T-cell (primary cell): ENCODE measurements at places on chromosomes 5 and 9.

GRCh38 chr5:18051953-18052352 lies 417.7 kb downstream of the TAF11L14 start:
- DNase-seq = no peak

GRCh38 chr5:140111859-140112551 lies 1.9 kb upstream of the PURA start:
- no peak for DNase-seq

DNA sequence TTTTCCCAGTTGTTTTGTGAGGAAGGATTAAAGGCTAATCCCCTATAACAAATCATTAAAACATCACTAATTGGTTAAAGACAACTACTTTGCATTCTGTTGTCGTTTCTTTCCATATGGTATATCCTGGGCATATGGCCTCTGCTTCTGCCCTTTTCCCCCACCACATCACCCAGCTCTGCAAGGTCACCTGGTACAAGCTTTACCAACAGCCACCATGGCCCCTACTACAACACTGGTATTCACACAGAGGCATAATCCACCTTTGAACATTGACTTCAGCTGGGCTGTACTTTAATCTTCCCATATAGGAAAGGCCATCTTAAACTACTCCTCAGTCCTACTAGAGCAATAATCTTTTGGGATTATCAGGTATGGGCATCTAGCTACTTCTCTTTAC lies 866.1 kb downstream of the TLE4 start:
- DNase-seq = no peak

DNA sequence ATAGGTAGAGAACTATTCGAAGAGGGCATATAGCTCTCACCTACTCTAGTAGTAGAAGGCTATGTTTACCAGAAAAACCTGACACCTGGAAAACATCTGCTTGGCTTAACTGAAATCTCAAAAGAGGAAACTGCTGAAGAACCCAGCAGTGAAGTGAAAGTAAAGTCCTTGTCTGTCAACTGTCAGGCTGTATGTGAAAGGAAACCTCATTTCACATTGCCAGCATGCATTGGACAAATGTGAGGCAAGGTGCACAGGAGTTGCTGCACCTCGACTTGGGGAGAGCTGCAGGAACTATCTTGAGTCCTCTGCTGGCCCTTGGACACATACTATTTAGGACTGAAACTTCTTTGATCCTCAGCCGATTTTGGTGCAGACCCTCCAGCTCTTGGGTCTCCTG lies 53.3 kb downstream of the NREP start:
- DNase-seq = no peak

GRCh38 chr9:106112935-106113334 lies 418.6 kb downstream of the TMEM38B start:
- no peak for DNase-seq

DNA sequence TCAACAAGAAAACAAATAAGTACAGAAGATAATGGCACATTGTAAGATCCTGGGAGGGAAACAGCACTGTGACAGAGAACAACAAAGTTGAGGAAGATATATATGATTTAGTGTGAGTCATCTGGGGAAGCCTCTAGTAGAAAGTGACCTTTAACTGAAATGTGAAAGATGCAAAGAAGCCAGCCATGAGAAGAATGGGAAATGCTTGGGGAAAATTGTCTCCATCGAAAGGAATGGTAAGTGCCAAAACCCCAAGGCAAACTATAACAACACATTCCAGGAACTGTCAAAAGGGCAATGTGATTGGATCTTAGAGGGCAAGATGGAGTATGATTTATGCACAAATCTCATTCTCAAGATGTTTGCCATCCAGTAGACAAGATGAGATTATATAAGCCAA lies 537.8 kb upstream of the BRINP1 start:
- DNase-seq = no peak

DNA sequence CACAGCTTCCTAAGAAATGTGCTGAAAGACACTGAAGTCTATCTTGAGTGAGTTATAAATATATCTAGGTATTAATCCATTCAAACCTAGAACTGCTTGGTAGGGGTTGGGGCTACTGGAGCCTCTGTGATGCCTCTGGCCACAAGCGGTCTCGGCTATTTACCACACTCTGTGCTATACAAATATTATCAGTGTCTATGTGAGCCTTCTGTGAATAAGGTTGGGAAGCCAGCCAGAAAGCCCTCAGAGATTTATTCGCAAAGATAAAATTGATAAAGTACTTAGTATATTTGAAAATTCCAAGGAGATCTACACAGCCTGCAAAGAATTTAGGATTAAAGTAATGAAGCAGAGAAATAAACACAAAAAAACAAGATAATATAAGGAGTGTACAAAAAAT lies 41.4 kb downstream of the LIFR start:
- DNase-seq = no peak

DNA sequence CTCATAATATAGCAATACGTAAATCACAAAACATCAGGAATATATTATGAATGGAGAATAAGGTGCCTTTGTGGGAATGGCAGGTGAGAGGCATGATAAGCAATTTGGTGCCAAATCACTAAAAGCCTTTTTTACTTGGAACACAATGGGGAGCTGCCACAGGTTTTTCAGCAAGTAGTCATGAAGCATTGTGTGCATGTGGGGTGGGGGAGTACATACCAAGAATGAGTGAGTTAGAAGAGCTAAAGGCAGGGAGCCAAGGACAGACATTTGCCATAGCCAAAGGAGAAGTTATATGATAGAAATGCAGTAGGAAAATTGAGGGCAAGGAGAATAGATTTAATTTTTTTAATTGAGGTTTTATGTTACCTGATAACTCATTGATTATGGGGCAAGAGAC lies 445.0 kb upstream of the SMC2 start:
- no peak for DNase-seq

DNA sequence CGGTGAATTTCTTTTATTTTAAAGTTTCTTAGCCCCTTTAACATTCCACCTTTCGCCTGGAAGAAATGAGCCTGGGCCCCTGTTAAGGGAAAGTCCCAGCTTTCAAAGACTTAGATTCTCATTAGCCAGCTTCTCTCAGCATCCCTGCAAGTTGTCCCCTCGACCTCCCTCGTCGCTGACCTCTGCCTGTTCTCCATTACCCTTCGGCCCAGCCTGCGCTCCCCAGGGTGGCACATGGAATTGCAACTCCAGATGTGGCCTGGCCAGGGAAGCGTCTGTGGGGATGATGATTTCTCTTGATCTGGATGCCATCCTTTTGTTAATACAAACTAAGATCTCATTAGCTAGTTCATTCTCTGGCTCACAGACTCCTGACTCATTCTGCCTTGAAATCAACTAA lies 43.4 kb upstream of the FANCC start:
- DNase-seq = no peak

DNA sequence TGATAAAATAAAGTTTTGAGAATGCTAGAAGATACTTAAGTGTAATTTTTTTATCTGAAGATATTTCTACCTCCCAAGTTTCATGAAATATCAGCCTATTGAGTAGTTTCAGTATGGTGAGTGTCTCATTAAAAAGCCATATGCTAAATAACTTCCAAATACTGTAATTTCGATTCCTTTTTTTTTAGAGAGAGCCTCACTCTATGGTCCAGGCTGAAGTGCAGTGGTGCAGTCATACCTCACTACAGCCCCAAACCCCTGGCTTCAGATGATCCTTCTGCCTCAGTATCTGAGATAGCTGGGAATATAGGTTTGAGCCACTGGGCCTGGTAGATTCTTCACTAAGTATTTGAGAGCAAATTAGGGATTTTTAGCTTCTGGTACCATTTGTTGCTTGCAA lies 24.5 kb downstream of the CDC42SE2 start:
- DNase-seq = no peak

DNA sequence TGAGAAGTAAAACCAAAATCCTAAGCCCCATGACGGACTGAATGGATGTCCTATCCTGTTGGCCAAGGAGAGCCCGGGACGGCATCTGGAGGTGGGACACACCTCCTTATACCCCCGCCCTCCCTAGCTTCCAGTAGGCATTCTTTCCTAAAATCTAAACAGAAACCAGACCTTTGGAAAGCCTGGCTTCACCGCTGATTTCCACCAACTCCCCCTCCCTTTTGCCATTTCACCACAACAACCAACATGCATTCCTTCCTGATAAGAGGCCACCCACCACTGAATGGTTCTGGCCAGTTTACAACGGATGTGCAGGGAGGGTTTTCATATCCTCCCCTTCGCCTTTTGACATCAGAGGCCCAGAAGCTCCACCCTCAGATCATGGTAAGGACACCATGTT lies 9.2 kb upstream of the RARS1 start:
- DNase-seq = no peak

- peak; percentile 15 for DNase-seq
Measured at GRCh38 chr9:136719195-136719880, 7.0 kb downstream of the DIPK1B start.

DNA sequence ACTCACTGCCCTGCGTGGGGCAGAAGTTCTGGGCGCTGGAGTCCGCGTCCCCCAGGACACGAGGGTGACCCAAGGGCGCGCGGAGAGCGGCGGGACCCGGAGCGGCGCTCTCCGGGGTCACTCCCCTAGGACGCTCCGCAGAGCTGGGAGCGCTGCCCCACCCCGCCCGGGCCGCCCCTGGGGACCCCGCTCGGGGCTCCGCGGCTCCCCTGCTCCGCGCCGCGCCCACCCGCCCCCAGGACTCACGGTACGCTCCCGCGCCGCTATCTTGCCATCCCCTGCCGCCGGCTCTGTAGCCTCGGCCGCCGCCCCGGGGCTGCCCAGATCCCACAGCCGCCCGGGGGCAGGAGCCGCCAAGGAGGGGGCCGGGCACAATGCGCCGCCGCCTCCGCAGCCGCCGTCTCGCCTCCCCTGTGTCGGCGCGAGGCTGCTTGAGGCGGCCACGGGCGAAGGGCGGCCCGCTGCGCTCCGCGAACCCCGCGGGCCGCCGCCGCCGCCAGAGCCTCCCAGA lies 303 bp downstream of the LIFR start:
- no peak for DNase-seq

DNA sequence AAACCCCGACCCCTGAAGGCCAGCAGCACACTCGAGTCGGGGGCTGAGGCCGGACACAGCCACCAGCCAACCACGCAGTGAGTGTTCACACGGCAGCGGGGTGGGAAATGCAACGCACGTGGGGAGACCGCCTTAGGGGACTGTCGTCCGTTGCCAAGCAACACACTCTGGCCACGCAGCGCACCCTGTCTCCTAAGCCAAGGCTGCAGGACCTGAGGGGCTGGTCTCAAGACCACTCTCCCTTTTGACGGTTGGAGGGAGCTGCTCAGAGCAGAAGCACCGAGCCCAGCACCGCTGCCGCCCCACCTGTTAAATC lies 7.5 kb downstream of the BRD9 start:
- no peak for DNase-seq

DNA sequence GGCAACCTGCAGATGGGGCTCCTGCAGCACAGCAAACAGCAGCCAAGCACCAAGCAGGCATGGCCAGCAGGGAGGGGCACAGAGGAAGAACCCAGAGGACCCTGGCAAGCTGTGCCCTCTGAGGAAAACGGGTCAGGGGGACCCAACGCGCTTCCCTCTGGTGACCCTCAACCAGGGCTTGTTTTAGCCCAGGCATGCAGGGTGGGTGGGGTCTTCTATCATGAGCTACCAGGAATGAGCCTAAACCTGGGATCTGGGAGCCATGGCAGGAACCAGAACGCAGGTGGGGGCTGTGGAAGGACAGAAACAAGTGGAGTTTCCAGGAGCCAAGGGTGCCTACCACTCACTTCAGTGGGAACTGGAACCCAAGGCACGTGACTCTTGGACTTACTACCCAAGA lies 20.9 kb downstream of the IPPK start:
- DNase-seq = no peak

GRCh38 chr5:95078868-95079267 lies 206.0 kb downstream of the MCTP1 start:
- DNase-seq = no peak

DNA sequence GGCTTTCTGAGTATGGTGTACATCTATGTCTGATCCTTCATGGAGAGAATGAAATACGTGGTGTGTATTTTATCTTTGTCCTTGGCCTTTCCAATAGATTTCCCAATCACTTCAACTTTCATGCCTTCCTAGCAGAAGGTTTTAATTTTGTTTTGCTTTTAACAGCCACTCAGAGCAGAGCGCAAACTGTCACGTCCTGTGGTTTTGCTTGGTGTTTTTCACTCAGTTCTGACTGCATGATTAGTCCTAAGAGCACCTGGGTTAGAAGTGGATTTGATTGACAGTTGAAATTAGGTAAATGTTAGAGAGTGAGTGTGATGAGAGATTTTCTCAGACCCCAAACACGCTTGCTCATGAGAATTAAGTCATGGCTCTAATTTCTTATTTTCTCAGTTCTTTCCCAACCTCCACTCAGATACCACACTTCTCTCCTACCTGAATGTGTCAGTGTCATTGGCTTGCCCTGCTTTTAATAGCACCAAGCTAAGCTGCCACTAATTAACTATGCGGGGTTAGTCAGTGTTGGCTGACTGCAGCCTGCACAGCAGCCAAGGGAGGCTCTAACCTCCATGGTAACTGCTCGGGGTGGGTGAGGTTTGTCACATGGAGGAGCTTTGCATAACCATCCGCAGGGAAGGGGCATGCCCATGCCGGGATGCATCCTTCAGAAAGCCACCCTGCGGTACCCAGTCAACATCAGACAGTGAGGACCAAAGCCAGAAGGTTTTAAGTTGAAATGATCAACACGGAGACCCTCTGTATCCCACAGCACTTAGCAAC lies 173.4 kb downstream of the NR3C1 start:
- DNase-seq = no peak

DNA sequence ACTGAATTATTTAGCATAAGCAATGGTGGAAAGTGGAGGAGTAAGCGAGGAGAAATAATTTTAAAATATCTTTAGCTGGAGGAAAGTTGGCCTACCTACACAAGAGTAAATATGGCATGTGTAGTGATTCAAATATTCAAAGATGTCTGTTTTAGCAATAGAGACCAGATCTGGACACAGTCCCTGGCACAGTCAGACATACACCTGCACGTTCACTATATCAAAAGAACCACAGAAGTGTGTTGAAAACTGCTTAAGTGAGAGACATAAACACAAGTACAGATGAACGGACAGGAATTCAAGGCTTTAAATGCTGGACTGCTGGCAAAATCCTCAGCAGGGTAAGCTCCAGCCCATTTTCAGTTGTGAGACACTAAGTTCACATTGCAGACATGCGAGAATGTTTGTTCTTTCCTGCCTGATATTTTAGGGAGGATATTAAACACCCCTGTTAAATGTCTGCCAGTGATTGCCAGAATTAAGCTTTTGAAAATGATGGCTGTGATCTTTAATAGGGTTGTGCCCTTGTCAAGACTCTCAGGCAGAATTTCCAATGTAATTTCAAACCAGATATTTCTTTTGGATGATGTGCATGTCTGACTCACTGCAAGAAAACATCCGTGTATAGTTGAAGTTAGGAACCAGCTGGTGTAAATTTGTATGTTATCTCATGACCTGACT lies 810.6 kb downstream of the TLE4 start:
- no peak for DNase-seq
